ENCODE measurements at places on chromosomes 3 and 15.
A peak's percentile ranks its signal among the peaks of the same experiment; 100 is the strongest.

DNA sequence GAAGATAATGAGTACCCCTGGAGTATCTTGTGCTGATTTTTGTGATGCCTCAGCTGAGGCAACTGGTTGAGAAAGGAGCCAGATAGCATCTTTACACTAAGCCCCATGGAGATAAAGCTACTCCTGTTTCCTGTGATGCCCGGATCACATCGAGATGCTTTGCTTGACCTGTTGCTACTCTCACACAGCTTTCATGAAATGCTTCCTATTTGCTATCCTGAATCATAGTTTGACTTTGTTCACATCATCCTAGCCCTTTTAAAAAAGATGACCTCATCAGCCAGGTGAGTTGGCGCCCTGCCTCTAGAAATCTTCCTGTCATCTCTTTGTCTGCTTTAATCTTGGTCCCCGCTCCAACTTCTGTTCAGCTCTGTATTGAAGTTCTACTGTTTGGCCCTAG lies 409.6 kb upstream of the TBL1XR1 start:
- DNase-seq: no peak

DNA sequence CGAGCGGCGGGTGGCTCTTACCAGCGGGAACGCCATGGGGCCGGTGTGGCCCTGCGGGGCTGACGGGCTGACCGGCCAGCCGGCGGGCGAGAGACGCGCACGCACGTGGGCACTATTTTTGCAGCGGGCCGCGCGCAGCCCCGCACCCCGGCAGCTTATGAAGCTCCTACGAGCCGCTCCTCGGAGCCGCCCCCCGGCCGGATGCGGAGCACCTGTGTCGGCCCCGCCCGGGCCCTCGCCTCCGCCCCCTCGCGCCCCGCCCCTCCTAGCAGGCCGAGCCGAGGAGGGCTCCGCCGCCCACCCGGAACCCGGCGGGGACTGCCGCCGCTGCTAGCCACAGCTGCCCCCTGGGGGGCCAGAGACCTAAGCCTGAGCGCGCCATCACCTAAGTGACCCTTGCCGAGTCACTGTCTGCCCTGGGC lies 683 bp upstream of the CPEB1 start:
- DNase-seq: peak; percentile 5

DNA sequence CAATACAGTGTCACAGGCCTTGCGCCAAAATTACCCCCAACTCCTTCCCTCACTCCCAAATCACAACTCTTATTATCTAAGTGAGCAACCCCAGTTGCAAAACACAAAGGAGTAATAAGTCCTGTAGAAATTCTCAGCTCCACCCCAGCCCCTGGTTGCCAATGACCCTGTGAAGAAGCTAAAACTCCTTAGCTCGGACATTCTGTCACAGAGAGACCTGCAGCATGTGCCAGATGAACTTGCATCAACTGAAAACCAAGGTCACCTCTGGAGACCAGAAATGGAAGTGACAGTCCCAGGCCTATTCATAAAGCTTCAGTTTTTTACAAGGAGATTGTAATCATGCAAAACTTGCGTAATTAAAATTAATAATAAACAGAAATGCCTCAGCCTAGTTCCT lies 55.2 kb downstream of the RBPMS2 start:
- no peak for DNase-seq

DNA sequence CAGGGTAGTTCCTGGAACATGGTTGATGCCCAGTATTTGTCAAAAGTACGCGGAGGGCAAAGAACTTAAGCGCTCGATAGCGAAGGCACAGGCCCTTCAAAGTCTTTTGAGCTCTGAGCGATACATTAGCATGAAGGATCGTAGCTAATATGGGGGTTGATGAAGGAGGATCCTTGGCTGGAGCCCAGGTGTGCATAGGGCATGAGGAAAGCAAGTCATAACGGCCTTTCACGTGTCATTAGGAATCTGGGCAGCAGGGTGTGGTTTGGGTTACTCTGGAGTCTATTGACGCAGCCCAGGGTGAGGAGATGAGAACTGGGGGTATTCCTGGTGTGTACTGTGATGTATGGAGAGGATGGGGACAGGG lies 31.7 kb downstream of the SPINK8 start:
- no peak for DNase-seq

- no peak for DNase-seq
Measured at GRCh38 chr3:162489853-162490252, 993.2 kb downstream of the OTOL1 start.

GRCh38 chr3:116264546-116265319 lies 180.6 kb downstream of the LSAMP start:
- DNase-seq: no peak

DNA sequence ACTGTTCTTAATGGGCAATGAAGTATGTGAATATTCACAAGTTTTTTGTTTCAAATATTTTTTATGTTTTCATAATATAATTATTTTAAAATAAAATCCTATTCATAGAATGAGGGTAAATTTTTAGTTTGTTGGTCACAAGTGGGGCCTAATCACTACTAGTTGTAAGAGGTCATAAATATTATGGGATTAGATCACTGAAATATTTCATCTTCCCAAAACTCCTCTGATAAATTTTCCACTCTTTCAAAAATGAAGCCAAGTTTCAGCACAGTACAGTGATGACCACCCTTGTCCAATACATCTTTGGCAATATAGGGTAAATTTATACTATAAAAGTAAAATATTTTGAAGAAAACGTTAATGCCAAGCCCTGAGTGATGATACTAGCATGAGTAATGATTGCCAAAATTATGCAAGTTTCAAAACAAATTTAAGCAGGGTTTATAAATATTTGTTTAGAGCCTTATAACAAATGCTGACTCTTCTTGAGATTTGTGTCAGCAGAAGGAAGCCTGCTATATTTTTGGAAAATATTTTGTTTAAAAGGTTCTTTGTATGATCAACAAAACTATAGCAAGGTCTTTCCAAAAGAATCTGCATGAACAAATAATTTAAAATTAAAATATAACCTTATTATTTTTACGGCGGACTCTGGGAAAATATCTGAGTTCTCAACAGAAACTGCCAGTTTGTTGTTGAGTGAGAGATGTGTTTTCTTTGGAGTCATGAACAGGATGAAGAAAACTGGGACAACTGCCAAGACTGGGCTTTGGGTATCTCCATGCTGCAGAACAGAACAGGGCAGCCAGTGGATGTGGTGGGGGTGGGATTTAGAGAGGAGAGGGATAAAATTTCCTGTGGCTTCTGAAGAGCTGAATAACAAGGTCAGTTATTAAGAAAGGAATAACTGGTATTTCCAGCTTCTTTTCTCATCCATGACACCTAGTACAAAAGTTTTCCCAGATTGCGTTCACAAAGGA lies 17.9 kb upstream of the TM4SF1 start:
- DNase-seq: no peak

- DNase-seq: no peak
Measured at GRCh38 chr3:53803816-53804695, 42.2 kb downstream of the CHDH start.

DNA sequence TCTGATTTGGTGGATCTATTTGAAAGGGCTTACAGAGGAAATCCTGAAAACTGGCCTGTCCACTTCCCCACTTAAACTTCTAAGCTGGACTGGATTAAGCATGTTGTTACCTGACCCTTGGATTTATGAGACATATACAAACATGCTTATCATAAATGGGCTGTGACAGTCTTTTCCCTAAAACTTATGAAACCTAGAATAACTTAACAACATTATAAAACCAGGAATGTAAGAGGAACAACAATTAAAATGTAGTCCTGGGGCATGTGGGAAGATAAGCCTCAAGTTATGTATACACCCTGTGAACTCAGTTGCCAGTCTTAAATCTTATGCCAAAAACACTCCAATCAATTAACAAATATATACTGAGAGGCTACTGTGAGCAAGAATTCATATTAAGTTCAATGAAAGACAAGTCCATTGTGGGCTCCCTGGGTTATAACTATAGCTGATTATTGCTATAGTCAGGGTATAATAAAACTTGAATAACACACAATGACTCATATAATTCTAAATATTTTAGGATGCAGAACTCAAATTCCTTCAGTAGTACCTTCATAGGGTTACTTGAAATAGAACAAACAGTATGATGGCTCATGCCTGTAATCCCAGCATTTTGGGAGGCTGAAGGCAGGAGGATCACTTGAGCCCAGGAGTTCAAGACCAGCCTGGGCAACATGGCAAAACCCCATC lies 87.2 kb upstream of the PPIB start:
- DNase-seq: no peak

DNA sequence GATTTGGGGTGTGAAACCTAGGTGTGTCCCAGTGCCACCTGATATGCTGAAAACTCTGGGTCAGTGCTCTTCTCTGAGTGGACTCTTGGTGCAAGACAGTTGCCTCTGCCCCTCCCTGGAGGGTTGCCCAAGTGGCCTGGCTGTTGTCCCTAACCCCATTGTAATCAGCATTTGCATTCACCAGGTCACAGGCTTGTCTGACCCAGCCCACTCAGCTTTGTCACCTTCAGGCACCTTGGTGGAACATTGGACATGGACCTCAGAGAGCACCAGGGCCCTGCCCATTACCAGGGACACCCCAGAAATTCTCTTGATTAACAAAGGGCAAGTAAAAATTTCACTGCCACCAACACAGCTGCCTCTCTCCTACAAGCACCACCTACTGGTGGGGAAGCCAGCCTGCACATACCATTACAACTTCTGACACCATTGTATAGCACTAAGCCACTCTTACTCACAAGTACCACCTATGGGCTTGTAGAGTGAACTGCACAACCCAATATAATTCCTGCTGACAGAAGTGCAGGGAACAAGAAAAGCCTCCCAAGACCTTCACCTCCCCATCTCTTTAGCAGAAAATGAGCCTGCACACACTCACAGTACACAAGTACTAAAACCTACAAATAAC lies 324.6 kb downstream of the EPHA6 start:
- DNase-seq: no peak
